ENCODE measurements at places on chromosomes 11 and 22.
A peak's percentile ranks its signal among the peaks of the same experiment; 100 is the strongest.

GRCh38 chr22:27602390-27602789 is 199.2 kb downstream of the MN1 start:
- no peak for DNase-seq

DNA sequence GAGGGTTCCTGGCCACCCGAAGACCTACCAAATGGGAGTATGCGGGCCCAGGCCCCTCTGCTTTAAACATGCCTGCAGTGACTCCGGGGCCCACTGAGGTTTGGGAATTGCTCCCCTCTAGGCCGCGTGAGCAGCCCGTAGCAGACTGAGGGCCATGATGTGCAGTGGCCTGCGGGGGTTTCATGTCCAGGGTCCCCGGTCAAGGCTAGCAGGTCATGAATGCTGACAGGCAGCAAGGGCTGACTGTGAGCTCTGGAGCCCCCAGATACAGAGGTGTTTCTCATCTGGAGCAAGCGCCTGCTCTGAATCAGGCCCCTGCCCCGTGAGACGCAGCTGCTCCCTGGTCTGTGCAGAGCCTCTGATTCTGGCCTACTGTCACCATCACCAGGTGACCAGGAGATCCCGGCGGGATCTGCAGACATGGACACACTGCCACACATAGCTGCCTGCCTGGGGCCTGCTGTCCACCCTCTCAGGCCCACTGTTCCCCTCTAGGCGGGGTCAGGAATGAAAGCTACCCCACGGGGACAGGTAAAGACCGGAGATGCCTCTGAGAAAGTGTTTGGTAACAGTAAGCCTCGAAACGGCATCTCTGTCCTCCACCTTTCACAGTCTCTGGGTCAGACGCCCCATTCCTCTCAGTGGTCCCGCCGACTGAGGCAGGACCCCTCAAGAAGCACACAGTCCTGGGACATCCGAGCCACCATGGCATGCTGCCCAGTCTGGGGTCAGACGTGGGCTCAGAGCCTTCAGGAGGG is 73.3 kb downstream of the PARVB start:
- DNase-seq = no peak

DNA sequence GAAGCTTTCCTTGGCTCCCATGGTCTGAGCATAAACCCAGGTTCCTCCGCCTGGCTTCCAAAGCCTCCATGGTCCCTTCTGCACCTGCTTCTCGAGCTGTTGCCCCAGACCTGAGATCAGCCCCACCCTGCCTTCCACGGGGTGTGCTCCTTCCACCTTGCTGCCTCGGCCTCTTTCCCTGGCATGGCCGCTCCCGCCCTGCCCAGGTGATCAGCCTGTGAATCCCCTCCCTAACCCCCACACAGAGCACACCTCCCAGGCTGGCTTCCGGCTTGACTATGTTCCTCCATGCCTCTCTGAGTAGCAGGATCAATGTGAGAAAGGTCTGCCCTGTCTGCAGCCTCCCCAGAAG is 2.7 kb upstream of the PPP6R3 start:
- DNase-seq = no peak

- no peak for DNase-seq
Observed at GRCh38 chr11:119976805-119977560, 160.9 kb downstream of the TRIM29 start.

DNA sequence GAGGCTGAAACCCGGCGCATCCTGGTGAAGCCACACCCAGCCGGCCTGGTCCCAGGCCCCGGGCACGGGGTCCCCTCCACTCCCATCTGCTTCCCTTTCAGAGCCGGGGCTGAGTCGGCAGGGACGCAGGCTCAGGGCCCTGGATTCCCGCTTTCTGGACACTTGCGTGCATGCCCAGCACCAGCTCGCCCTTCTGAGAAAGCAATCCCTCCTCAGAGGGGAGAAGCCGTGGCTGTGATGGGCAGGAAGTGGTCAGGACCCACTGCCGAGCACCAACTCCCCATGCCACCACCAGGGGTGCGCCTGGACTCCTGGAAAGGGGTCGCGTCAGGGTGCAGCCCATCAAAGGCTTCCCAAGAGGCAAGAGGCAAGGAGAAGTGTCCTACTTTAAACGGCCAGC is 15.1 kb downstream of the CDKN1C start:
- DNase-seq = no peak

- DNase-seq = no peak
Observed at GRCh38 chr22:42842658-42843370, 14.3 kb downstream of the ARFGAP3 start.

DNA sequence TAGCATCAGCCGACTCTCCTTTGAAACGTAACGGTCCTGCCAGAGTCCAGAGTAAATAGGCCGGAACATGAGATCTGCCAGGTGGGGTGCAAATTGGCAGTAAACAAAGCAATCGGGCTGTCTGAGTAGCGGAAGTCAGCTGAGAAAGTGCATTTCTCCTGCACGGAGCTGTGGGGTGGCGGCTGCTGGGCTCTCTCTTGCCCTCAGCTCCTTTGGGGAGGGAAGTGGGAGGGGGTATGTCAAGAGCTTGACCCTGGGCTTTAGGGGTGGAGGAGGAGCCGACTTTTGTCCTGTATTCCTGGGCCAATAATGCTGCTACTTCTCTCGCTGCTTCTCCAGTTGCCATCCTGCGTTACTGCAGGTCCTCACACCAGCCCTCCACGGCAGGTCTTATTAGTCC is 11.6 kb downstream of the GRIK4 start:
- no peak for DNase-seq

DNA sequence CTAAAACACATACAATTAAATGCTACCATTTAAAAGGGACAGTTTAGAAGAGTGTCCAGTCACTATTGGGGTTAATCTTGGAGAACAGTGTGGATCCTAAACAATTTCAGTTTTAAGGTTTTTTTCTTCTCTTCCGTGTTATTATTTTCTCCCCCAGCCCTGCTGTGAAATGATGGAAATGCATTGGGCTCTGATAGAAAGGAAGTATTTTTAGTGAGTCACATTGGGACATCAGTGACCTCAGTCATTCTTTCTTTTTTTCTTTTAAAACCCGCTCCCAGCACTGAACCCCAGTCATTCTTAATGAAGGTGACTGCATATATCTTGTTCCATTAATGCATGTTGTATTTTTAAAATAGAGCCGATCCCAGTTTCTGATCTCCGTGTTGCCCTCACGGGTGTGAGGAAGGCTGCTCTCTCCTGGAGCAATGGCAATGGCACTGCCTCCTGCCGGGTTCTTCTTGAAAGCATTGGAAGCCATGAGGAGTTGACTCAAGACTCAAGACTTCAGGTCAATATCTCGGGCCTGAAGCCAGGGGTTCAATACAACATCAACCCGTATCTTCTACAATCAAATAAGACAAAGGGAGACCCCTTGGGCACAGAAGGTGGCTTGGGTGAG is 93.2 kb upstream of the OR4B1 start:
- no peak for DNase-seq

- DNase-seq = no peak
Observed at GRCh38 chr11:14202251-14203196, 156.5 kb downstream of the RRAS2 start.

DNA sequence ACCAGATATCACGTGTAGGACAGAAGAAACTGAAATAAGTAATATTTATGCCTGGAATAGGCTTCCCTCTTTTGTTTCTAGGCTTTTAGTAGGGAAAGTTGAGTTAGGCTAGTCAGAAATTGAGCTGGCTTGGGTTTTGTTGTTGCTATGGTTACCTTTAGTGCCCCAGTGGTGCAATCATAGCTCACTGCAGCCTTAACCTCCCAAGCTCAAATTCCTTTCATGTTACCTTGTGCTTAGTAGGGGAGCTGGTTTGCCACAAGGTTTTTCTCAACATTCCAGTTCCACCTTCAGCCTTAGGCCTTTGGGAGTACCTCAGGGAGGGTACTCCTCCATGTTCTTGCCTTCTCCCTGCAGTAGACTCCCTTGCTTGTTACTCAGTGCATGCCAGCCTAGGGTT is 69.1 kb upstream of the SUSD2 start:
- no peak for DNase-seq

DNA sequence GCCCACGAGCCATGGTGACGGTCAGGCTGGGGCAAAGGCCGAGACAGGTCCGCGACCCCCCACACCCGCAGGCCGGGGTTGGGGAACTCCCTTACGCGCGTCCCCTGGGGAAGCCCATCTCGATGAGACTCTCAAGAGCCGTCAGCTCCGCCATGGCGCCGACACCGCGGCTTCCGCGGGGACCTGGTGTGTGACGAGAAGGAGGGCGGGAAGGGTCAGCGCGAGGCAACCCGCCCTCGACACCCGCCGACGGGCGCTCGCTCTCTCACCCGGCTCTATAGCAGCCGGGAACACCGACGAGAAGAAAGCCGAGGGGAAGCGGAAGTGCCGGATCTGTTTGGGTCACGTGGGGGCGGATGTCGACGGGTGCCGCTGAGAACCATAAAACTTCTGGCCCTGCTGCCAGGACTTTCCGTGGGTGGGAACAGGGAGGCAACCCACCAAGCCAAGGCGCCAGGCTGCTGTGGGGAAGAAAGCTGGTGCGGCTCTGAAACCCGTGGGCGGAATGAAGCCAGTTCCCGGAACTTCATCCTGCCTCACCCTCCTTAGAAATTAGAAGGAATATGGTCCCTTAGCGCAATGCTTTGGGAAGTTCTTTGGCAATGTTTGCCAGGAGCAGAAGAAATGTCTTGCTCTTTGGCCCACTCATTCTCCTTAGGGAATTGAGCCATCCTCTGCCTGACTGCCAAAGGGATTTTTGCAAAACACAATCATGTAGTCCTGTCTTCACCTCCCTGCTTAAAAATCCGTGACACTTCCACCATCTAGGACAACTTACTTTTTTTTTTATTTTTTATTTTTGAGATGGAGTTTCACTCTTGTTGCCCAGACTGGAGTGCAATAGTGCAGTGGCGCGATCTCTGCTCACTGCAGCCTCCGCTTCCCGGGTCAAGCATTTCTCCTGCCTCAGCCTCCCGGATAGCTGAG is at the start of gene UBXN1:
Gene UBXN1 (minus strand): TSS at position 304 of the 927 bp plus-strand sequence. CDS start 150 bp downstream, at position 154.
- peak; percentile 90 for DNase-seq

DNA sequence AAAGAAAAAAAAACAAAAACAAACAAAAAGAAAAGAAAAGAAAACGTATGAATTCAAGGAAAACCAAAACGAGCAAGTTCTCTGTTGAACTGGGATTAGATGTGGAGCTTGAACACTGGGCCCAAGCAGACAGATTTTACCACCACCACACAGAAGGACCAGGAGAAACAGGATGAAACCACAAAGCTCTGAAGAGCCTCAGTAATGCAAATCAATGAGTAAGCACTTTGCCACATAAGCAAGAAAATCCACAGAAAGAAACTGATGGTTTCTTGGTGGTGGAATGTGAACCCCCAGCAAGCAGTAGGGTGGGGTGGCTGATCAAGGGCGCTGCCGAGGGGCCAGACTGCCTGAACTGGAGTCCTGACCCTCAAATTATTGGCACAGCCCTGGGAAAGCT is 50.9 kb upstream of the NFRKB start:
- no peak for DNase-seq

DNA sequence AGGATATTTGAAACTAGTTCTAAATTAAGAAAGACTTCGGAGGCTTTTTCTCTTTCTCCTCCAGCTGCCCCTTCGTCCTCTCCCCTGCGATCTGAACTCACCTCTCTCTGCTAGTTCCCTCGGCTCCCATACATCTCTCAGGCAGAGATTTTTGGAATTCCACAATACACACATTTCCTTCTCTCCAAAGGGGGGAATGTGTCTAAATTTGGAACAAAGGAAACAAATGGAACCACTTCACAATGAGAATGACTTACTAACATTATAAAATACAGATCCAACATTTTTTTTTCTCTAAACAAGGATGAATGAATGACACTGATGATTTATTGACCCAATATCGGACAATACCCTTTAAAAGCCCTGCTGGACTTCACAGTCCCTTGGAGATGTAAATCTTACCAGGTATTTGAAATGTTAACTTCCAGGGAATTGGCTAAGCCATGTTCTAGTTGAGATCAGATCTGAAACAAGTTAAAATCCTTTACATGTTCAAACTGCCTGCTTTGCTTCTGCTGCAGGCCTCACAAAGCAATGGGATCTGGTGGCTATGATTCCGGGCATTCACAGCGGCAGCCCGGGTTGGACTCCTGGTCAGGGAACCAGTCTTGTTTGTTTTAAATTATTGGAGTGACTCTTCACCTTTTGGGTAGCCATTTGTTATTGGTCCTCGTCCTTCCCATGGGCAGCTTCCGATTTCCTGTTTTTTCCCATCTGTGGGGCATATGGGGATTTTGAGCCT is 20.5 kb upstream of the GSTP1 start:
- DNase-seq = no peak

- DNase-seq = no peak
Observed at GRCh38 chr22:49140911-49141665, 686.6 kb downstream of the BRD1 start.

DNA sequence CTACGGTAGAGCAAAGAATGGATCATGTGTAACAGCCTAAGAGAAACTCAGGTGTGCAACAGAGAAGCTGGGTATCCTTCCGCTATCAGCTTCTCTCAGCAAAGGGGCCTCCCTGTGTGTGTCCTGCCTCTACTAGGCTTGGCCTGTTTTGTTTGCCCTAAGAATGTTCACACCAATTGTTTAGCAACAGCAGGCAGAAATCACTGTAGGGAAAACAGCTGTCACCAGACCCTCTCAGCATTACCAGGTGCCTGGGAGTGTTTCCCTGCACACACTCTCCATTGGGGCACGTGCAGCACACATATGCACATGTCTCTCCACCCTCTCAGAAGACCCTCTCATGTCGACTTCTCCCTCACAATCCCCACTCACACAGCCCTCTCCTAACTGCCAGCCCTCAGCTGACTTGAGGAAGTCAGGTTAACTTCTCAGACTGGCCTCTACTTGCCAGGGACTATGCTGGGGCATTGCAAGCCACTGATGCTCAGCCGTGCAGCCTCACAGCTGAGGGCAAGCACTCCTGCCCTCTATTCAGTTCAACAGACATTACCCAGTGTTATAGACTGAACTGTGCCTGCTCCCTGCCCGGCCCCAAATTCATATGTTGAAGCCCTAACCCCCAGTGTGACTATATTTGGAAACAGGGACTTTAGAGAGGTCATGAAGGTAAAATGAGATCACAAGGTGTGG is 97.6 kb downstream of the TRIM29 start:
- no peak for DNase-seq

All from 8988T (cell line).